ENCODE measurements at places on chromosomes 1 and 21.

DNA sequence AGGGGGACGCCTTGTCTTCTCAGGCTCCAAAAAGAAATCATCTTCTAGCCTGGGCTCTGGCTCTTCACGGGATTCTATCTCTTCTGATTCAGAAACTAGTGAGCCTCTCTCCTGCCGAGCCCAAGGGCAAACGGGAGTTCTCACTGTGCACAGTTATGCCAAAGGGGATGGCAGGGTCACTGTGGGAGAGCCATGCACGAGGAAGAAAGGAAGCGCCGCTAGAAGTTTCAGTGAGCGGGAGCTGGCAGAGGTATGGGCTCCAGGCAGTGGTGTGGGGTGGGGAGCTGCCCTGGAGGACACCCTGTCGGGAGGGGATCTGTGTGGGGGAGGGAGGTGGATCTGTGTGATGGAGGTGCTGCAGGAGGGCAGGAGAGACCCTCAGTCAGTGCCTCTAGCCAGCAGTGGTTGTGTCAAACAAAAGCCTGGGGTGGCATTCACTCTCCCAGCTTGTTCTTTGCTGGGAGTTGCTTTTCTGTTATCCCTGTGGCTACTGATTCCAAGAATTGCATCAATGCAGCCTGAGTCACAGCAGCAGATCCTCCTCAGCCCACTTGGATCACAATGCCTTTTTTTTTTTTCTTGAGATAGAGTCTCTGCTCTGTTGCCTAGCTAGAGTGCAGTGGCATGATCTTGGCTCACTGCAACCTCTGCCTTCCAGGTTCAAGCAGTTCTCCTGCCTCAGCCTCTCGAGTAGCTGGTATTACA is 21.8 kb downstream of the KDM4A start:
- no peak for DNase-seq

- no peak for DNase-seq
These were observed 64.3 kb upstream of the MORC3 start for GRCh38 chr21:36255663-36256062.

- DNase-seq = no peak
These were observed 9.6 kb upstream of the NVL start for GRCh38 chr1:224339442-224340033.

DNA sequence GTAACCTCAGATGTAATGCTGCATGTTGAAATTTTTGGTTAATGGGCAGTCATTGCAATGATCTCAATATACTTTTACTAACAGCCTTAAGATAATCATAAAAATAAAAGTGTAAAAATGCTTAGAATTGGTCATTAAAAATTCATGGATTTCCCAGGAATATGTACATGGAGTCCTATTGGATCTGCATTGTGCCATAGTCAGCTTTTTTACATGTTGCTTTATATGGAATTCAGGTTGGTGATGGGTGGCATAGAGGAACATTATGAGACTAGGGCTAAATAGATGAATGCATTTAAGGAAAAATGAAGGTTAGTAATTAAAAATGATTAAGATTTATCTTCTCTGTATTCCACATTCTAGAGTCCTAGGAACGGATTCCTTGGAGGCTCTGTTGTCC is 103.2 kb downstream of the SLC35F3 start:
- no peak for DNase-seq

GRCh38 chr1:60343736-60344135 is 270.2 kb upstream of the C1orf87 start:
- DNase-seq = no peak

DNA sequence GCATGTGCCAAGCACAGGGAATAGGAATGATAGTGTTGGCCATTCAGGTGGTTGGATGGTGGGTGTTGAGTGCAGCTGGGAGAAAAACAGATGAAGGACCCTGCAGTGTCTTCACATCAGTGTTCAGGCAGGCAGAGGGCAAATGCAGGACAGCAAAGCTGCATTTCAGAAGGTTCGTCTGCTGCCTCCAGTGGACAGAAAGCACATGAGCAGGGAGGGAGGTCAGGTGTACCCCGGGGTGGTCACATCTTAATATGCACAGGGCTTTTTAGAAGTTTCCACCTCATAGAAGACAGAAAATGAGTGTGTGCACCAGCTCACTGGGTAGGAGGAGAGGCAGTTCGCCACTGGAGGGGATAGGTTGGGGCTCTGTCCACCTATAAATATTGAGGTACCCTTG is 184.9 kb downstream of the SLC35F3 start:
- DNase-seq = no peak
